ENCODE measurements at places on chromosomes 2 and 18.

DNA sequence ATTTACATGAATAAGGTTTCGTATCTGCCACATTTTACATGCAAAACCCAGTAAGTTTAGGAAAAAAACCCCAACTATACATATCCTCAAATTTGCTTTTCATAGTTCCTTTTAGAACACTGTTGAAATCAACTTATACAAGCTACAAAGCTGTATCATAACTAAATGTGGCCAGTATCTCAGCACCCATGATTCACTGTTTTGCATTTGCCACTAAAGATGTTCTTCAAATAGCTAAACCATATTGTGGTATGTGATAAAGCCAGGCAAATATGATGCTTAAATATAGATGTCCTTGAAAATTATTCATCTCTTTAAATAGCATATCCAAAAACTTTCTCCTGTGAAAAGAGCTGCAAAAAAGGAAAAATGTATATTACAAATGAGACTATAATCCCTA is 29.9 kb downstream of the ROCK2 start:
- no peak for DNase-seq

DNA sequence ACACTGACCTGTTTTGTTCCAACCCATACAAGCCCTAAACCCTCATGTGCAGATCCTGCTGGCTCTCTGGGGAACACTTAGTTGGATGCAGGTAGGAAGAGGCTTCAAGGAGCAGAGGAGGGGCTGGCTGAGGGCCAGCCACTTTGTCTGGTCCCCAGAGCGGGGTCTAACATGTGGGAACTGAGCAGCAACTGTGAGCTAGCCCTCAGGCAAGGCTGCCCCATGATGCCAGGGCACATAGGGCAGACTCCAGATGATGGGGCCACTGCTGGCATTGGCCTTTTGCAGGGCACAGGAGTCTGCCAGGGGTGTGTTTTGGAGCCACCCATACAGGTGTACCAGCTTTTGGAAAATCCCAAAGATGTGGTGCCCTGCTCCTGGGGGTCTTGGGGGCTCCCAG is 67.7 kb downstream of the HPCAL1 start:
- no peak for DNase-seq

- DNase-seq: no peak
Measured at GRCh38 chr2:43609290-43609918, 13.6 kb upstream of the THADA start.

GRCh38 chr2:9666306-9666705 is 35.5 kb upstream of the YWHAQ start:
- no peak for DNase-seq
